ENCODE measurements at places on chromosomes 16 and 17.

DNA sequence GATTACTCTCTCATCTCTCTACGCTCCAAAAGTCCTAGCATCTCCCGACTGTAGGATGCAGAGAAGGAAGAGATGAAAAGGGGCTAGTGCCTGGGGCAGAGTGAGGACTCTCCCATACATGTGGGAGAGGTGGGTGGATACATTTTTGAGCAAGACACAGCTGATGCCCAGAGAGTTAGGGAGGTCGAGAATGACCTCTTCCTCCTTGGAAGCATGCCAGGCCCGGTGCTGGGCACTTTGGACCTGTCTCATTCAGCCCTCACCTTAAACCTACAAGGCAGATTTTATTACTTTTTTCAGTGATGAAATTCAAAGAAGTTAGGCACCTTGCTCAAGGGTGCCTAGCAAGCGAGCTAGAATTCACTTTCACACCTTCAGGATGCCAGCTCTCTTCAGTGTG lies 38.2 kb downstream of the WSCD1 start:
- DNase-seq, result no peak

- DNase-seq, result peak; percentile 22
Observed at GRCh38 chr17:6479622-6480302, 35.5 kb downstream of the PIMREG start.

GRCh38 chr16:48180868-48181480 lies 25.2 kb upstream of the ABCC12 start:
- DNase-seq, result no peak

- no peak for DNase-seq
Observed at GRCh38 chr17:27545562-27546229, 85.3 kb upstream of the LGALS9 start.

DNA sequence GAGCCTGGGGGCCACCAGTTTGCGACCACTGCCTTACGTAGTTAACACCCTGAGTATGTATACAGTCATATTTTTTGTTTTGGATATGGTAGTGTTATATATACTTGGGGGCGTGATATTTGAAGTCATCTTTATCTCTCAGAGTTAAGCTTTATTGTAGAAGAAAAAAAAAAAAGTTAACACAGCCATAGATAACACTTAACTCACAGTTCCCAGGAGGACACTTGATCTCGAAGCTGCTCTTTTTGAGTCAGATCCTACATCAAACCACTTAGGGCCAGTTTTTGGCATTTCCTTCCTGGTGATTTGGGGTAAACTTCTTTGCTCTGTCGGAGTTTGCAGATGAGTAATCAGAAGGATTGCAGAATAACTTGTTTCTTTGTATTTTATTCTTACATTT lies 5.8 kb downstream of the ITPRIPL2 start:
- no peak for DNase-seq

- peak; percentile 73 for DNase-seq
Observed at GRCh38 chr17:67293251-67294203, 48.5 kb upstream of the HELZ start.

GRCh38 chr16:24509536-24509935 lies 29.8 kb upstream of the RBBP6 start:
- no peak for DNase-seq

DNA sequence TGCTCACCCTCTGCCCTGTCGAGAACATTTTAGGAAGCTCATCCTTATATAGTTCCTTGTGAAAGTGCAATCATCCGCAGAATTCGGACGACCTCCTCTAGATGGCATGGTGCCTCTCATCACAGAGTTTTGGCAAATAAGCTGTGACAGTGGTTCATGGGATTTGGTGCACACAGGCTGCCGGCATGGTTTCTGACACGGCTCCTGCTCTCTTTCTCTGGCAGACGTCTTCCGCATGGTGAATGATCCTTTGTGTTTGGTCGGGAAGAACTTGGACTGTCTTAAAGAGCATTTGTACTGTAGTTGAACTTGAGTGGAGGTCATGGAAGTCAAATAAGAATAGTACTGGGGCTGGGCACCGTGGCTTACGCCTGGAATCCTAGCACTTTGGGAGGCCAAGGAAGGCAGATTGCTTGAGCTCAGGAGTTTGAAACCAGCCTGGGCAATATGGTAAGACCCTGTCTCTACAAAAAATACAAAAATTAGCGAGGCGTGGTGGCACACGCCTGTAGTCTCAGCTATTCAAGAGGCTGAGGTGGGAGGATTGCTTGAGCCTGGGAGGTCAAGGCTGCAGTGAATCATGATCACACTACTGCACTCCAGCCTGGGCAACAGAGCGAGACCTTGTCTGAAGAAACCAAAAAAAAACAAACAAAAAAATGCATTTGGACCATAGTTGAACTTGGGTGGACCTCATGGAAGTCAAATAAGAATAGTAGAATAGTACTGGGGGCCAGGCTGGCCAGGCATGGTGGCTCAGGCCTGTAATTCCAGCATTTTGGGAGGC lies 34.7 kb upstream of the NAT9 start:
- no peak for DNase-seq

DNA sequence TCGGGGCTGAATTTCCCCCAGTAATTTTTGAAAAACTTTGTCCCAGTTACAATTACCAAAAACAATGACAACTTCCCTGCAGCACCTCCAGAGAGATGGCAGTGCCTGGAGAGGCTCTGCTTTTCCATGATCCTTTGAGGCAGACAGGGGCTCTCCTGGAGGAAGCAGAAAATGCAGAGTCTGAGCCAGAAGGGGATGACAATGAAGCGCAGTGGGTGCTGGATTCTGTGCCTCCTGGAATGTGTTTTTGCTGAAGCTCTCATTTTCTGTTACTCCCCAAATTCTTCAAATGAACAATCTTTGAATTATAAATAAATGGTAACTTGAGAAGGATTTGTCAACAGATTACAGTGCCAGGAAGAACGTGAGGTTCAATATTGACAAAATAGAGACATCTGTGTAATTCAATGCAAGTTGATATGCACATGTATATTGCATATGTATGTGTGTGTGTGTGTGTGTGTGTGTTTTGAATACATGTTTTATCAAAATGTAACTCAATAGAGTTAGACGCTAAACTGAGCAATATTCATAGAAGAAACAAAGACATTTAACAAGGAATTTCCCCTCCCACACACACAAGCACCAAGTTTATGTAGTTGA lies 9.7 kb upstream of the RUSF1 start:
- no peak for DNase-seq

DNA sequence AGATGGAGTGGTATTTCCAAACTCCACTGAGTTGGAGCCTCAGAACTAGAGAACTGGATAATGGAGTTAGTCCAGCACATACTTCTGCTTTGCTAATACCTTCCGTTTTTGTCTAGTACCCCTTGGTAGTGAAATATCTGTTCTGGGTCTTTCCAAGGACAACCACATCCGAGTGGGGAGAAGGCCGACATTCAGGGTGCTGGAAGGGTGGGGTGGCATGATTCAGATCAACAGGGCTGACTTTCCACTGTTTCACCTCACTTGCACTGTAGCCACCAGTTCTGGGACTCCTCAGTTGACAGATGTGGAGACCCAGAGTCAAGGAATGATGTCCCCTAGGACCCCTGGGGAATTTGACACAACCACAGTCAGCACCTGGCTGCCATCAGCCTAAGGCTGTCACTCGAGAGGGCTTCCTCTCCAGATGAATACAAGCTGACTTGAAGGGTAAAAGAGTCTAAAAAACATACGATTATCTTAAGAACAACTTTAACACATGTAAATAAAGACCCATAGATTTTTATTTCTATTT lies 84.8 kb upstream of the HNF1B start:
- no peak for DNase-seq

DNA sequence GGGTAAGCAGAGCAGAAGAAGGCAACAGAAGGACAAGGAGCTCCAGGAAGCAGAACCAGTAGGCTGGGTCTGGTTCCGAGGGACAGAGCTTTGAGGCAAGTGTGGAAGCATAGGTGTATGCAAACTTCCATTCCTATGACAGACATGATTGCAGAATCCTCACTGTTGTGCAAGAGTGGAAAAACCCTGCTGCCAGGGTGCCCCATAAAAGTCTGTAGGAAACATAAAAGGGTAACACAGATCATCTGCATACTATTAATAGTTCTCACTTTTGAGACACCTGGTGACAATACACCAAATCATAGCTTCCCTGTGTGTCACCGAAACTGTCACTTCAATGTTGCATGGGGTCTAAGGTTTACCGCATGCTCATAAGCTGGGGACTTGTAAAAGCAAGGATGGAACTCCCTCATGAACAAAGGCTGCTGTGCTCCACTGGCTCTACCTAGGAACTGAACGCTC lies 39.7 kb downstream of the ARHGAP17 start:
- DNase-seq, result peak; percentile 58

DNA sequence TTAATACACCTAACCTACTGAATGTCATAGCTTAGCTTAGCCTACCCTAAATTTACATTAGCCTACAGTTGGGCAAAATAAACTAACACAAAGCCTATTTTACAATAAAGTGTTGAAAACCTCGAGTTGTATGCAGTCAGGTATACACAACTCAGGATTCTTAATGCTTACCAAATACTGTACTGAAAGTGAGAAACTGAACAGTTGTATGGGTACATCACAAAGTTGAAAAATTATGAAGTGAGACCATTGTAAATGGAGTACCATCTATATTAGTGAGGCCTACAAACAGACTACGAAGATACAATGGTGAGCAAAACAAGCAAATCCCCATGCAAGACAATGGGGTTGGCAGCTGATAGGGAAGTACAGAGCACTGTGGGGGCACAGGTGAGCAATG lies 79.7 kb downstream of the VAT1L start:
- DNase-seq, result no peak

All from lung microvascular endothelial cell (primary cell).